Nasal cavity respiratory epithelium epithelial cell of viscerocranial mucosa (primary cell): ENCODE measurements at places on chromosomes 3 and 15. TPM values are rescaled to one million over a fixed set of nuclear protein-coding genes. Genes with fewer than 3 reads are reported as not detected.

Gene PTH1R
- total RNA-seq, result not detected in 2 replicates

Gene P2RY13
- not detected in 2 replicates for total RNA-seq

Gene BLM
- 0.34 and 0.36 TPM in 2 replicates for total RNA-seq

Gene SI
- total RNA-seq, result not detected in 2 replicates

Gene KNG1
- not detected in 2 replicates for total RNA-seq

Gene GRM2
- under 0.01 TPM in 2 replicates for total RNA-seq

Gene SCAANT1
- total RNA-seq, result not detected in 2 replicates

Gene GREM1
- under 0.01 and 0.07 TPM in 2 replicates for total RNA-seq

Gene FANCD2OS
- total RNA-seq, result not detected in 2 replicates

Gene LNP1
- total RNA-seq, result 1.00 and 1.4 TPM in 2 replicates

Gene ZNF385D
- 0.14 TPM in 1 of 2 replicates, not detected in the other for total RNA-seq

Gene TCF12
- total RNA-seq, result 56.7 and 93.5 TPM in 2 replicates
